Osteoblast (primary cell): ENCODE measurements at places on chromosomes 1 and 21. TPM values are rescaled to one million over a fixed set of nuclear protein-coding genes. Genes with fewer than 3 reads are reported as not detected.

DNA sequence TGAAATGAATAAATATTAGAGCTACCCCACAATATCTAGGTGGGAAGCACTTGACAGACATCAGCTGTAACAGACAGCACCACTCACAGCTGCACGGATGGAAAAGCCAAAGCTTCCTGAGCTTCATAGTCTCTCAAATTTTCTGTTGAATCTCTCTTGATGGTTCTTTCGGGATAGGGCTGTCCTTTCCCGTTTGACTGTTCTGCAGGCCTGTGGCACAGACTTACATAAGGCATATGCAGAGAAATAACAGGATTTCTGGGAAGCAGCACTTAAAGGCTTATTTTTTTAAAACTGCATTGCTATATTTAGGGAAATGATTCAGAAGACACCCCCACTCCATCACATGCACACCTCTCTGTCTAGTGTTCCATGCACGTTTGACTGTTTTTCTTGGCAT, 77.5 kb downstream of the ZNF648 start:
- DNase-seq = no peak

GRCh38 chr21:14603202-14603601, 57.1 kb upstream of the SAMSN1 start:
- DNase-seq = peak; percentile 22

- DNase-seq = no peak
These were observed 42.1 kb upstream of the NBPF3 start for GRCh38 chr1:21397813-21398188.

DNA sequence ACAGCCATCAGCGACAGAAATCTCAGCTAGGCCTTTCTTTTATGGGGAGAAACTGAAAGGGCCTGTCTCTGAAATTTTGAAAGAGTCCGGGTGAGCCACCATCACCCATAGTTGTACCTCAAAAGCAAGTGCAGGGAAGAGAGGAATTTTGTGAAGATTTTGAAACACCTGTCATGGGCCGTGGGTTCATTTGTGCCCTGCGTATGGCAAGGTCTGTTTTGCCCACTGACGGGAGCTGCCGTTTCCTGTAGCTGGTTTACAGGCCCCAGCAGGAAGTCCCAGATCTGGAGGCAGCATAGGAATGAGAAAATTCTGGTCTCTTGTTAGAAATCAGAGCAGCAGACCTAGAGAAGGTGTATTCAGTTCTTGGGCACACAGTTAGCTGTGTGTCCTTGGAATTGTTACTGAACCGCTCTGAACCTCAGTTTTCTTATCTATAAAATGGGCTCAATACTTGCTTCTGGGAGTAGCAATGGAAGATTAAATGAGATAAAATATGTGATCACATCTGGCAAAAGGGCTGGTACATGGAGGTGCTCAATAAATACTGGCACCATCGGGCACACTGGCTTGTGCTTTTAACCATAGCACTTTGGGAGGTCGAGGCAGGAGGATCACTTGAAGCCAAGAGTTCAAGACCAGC, 52.5 kb downstream of the MAN1C1 start:
- DNase-seq = no peak

DNA sequence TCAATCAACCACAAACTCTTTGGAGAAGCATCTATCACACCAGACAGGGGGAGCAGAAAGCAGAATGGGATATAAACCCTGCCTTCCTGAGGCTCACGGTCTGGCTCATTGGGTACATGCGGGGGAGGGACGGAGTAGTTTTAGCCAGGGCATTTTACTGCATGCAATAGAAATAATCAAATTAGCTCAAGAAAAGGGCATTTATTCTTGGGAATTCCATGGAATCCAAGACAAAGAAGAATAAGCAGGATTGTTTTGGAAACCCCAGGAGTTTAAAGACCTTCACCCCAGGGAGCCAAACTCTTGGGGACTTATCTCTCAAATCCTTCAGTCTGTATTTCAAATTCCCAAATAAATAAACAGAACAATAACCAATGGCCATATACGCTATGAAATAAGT, 5.2 kb upstream of the KAZN start:
- no peak for DNase-seq

GRCh38 chr1:236156512-236157208, 14.3 kb downstream of the GPR137B start:
- peak; percentile 73 for DNase-seq

DNA sequence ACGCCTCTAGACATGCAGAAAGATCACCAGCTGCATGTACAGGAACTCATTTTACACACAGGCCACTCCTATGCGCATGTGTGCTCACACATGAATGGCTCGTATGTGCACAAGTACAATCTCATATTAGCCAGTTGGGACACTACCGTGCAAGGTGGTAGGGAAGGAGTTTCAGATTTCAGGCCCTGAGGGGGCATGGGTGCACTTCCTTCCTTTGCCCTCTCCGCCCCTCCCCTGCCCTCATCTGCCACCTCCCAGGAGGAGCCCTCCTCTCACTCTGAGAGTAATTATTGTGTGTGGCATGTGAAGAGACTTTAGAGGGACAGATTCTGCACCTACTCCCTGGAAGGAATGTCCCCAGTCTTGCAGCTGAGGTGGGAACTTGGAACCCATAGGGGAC, 14.8 kb downstream of the EDN2 start:
- DNase-seq = no peak

DNA sequence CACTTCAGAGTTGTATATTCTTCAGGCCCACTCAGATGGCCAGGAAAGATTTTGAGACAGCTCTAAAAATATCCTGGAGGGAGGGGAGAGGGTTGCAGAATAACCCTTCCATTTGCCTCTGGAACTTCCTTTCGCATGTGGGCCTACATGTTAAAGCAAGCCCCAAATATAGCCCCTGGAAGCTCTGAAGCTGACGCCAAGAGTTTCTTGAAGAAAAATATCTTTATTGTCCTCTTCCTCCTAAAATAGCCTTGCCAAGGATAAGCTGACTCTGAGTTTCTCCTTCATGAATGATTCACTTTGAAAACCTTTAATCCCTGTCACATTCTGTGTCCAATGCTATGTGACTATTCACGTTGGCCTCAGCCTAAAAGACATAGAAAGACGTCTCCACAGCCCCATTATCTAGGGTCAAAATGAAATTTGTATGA, 6.4 kb downstream of the C1orf116 start:
- DNase-seq = peak; percentile 31

- no peak for DNase-seq
These were observed 14.2 kb upstream of the CFH start for GRCh38 chr1:196637606-196638005.

DNA sequence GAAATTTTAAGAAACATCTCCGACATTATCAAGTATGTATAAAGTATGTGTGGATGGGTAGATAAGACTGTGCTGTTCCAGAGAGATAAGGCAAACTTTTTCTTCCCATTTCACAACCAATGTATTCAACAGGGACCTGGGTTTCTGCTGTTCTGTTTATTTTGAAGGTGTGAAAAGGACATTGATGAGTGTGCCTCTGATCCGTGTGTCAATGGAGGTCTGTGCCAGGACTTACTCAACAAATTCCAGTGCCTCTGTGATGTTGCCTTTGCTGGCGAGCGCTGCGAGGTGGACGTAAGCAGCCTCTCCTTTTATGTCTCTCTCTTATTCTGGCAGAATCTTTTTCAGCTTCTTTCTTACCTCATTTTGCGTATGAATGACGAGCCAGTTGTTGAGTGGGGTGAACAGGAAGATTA, 174.0 kb downstream of the CRB1 start:
- DNase-seq = no peak

DNA sequence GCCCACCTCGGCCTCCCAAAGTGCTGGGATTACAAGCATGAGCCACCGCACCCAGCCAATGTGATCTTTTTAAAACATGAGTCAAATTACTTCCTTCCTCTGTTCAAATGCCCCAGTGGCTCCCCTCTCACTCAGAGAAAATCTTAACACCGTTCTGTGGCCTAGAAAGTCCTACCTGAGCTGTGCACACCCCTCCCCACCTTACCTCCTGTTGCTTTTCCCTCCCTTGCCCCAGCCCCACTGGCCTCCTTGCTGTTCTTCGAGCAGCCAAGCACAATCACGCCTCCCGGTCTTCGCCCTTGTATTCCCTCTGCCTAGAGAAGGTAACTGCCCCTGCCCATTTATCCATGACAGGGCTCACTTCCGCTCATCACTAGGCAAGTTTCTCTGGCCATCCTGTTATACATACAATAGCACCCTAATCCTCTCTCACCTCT, 62.6 kb upstream of the RPL11 start:
- DNase-seq = no peak

GRCh38 chr1:199182186-199182843, 543.5 kb downstream of the PTPRC start:
- no peak for DNase-seq

The MYOM3 gene
- under 0.01 TPM in 1 of 2 replicates, not detected in the other for total RNA-seq

The CFAP141 gene
- not detected in 2 replicates for total RNA-seq

The HCN3 gene
- total RNA-seq = 2.5 and 2.9 TPM in 2 replicates

The CR1L gene
- not detected in 2 replicates for total RNA-seq

The CD84 gene
- total RNA-seq = 0.29 and 0.36 TPM in 2 replicates

The KCNJ9 gene
- total RNA-seq = not detected in 2 replicates

The ACAP3 gene
- total RNA-seq = 31.2 and 46.7 TPM in 2 replicates

The LCE1E gene
- not detected in 2 replicates for total RNA-seq

The GNAT2 gene
- 0.29 and 0.72 TPM in 2 replicates for total RNA-seq
